Natural killer cell (primary cell): ENCODE measurements at places on chromosomes 6 and 20. TPM values are rescaled to one million over a fixed set of nuclear protein-coding genes. Genes with fewer than 3 reads are reported as not detected.

Gene GNRH2
- 0.49 TPM for total RNA-seq

DNA sequence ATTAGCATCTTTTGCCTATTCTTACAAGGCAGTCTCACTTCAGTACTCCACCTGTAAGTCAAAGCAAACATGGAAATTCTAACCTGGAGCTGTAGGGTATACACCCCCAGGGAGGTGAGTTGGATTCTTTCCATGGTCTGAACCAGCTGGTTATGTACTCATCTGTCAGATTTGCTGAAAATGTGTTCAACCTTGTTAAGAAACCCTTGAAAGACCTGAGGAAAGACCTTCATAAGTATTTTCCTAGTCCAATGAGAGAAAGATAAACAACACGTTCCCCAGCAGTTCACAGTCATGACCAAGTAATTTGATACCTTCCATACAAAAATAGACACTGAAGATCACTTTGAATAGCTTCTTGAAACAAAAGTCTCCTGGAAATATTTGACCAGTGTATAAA is 42.5 kb downstream of the ID4 start:
- no peaks in the 10 kb centered on the region for H3K4me1 ChIP-seq
- H3K36me3 ChIP-seq = no peaks in the 10 kb centered on the region
- H3K27ac ChIP-seq = no peak overlapping the region
- no peak overlapping the region for H3K4me3 ChIP-seq

GRCh38 chr6:17585766-17586490 is 14.2 kb upstream of the FAM8A1 start:
- no peaks in the 10 kb centered on the region for H3K36me3 ChIP-seq
- peaks cover 14% of the 10 kb centered on the region for H3K4me1 ChIP-seq
- no peak overlapping the region for H3K27ac ChIP-seq

DNA sequence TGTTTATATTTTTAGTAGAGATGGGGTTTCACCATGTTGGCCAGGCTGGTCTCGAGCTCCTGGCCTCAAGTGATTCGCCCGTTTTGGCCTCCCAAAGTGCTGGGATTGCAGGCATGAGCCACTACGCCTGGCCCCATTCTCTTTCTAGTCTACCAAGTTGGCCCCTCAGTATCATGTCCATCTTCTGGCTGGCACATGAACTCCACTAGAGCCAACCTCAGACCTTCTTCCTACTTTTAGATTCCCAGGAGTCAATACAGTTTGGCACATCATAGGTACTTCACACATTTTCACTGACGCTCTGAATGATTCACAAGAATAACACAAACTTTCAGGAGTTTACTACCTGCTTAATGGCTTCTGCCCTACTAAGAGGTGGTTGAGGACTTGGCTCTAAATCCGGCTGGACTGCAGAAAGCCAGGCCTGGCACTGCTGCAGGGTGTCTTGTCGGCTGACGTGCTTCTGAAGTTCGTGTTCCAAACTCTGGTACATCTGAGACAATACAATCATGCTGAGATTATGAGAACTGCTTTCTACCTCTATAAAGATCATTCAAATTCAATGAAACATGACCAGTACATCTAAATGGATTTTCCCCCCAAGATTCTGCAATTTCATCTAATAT is 293.3 kb downstream of the SYNE1 start:
- no peak overlapping the region for H3K4me3 ChIP-seq
- no peak for DNase-seq
- no peaks in the 10 kb centered on the region for H3K4me1 ChIP-seq
- no peak overlapping the region for H3K27ac ChIP-seq
- peaks cover 42% of the 10 kb centered on the region for H3K36me3 ChIP-seq
- no peaks in the 10 kb centered on the region for H3K27me3 ChIP-seq

DNA sequence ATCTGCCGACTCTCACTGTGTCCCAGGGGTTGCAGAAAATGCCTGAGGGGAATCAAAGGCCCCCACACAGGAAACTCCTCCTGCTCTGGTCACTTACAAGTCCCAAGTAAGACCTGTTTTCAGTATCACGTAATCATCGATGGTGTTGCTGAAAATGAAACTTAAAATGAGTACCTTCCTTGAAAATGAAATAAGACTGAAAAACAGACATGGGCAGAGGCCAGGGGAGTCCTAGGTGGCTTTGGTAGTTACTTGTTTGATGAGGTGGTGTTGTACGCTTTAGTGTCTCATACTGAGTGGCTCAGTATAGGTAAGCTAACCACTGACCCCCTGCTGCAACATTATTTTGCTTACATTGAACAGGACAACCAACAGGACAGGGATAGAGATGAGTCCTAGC is 43.0 kb upstream of the SYNCRIP start:
- H3K4me1 ChIP-seq = no peaks in the 10 kb centered on the region
- H3K36me3 ChIP-seq = no peaks in the 10 kb centered on the region
- no peak for DNase-seq
- H3K27me3 ChIP-seq = no peaks in the 10 kb centered on the region
- no peak overlapping the region for H3K27ac ChIP-seq
- H3K4me3 ChIP-seq = no peak overlapping the region

- H3K36me3 ChIP-seq = no peaks in the 10 kb centered on the region
- no peaks in the 10 kb centered on the region for H3K4me1 ChIP-seq
- DNase-seq = no peak
- no peak within 1 kb of the TSS for H3K4me3 ChIP-seq
Observed at GRCh38 chr6:83708970-83709747, at the start of gene SNAP91. TSS of gene SNAP91 (minus strand) at chr6:83709101. CDS start at chr6:83707927, 1,174 bp downstream.

GRCh38 chr6:73030257-73030656 is 195.0 kb downstream of the KHDC1L start:
- H3K4me1 ChIP-seq = peaks cover 4% of the 10 kb centered on the region
- H3K27me3 ChIP-seq = no peaks in the 10 kb centered on the region
- DNase-seq = no peak
- no peak overlapping the region for H3K4me3 ChIP-seq
- no peaks in the 10 kb centered on the region for H3K36me3 ChIP-seq
- no peak overlapping the region for H3K27ac ChIP-seq
